ENCODE measurements at places on chromosomes 7 and 10.

DNA sequence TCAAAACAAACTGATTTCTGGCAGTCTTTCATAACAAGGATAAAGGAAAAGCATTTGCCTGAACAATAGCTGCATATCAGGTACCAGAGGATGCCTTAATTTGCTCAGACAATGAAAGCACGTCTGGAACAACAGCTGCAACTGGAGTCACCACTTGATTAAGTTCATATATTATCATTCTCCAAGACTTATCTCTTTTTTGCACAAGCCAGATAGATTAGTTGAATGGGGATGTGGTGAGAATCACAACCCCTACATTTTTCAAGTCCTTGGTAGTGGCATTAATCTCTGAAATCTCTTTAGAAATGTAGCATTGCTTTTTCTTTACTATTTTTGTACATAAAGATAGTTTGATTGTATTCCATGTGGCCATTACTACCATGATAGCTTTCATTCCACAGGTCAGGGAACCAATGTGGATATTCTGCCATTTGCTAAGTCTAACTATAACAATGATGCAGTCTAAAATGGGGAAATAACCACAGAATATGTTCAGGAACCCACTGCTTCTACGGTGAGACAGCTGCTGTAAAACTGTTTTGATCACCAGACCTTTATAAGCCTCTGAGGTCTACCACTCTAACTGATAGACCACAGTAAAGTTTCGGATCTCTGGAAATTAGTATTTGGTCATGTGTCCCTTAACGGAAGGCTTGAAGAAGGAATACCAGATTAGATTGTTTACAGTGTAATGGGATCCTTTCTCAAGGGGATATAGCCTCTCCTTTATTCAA lies 1176.2 kb downstream of the DNAJB9 start:
- DNase-seq, result no peak

DNA sequence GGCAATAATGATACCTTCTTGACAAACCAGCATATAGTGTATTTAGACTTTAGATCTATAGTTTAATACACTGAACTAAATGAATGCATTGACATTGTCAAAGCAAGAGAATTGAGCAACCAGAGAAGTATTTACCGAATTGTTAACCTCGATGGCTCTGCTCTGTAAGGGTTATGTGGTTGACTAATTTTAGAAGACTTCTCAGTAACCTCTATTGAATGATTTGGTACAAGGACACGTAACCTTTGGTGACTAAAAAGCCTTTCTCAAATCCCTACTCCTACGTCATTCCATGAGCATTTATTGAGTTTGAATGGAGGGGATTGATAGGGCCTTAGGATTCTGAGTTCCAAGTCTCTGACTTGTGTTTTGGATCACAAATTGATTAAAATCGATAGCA lies 67.6 kb downstream of the MDFIC start:
- no peak for DNase-seq

DNA sequence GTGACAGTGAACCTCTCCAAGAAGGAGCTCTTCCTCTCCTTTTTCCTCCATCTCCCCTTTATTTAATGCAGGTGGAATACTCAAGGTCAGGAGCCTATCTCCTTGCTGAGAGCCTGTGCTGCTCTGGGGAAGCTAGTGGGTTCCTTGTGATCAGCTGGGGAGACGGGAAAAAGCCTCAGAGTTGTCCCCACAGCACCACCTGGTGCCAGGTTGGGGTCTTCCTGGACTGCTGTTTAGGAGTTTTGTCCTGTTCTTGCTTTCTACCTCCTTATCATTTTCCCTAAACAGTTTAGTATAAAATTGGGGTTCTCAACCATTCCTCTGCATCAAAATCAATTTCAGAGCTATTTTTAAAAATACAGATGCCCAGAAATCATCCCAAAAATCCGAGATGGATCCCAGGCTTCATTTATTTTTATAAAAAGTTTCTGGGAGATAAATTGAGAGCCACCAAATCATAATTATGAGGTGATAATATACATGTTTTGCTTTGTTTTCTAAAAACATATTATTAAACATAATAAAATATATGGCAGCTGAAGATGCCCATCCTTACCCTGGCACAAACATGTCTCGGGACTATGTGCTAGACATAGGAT lies 44.3 kb downstream of the MACC1 start:
- no peak for DNase-seq

- DNase-seq, result no peak
Measured at GRCh38 chr10:112246-112645, 23.0 kb upstream of the ZMYND11 start.

DNA sequence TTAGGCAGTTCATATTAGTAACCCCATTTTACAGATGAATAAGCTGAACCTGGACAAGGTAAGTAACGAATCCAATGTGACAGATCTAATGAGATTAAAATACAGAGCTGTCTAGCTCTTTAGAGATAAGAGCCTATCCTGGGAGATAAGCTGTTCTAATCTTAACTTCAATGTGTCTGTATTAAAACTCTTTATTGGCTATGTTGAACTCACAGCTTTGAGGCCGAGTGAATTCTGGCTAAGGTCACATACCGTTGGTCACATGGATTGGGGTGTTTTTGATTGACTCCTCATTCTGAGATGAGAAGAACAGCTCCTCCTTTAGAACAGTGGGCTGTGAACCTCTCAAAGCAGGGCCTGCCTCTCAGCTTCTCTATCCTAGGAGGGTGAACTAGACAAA lies 113.4 kb upstream of the EEPD1 start:
- no peak for DNase-seq

DNA sequence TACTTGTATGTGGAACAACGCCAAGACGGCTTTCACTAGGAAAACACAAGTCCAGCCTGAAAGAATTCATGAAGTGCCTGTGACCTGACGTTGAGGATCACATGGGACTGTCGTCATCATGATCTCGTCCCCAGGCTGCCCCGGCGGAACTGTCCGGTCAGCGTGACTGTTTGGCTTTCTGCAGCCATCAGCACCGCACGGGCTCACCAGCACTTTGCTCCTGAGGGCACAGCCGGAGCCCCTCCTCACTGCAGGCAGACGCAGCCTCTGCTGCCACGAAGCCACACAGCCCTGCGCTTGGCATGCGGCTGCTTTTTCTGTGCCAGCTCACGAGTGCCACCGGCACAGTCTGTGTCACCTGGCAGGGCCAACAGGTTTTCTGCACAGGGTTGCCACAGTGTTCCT lies 9.4 kb upstream of the GET4 start:
- no peak for DNase-seq

- DNase-seq, result no peak
Measured at GRCh38 chr7:36949711-36950600, 225.7 kb upstream of the AOAH start.

DNA sequence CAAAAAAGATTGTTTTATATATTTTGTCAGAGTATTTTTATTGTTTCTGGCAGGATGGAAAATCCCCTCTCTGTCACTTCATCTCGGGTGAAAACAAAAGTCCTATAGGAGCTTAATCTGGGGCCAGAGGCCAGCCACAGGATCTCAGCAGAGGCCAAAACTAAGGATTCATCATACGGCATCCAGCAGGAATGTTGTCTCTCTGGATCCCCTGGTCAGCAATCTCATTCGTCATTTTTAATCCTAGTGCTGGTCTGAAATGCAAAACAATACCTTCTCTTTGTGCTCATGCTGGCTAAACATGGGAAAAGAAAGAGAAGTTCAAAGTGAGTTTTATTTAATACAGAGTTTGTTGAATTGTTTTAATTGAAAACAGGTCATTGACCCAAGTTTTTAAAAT lies 482.5 kb upstream of the AUTS2 start:
- DNase-seq, result no peak

DNA sequence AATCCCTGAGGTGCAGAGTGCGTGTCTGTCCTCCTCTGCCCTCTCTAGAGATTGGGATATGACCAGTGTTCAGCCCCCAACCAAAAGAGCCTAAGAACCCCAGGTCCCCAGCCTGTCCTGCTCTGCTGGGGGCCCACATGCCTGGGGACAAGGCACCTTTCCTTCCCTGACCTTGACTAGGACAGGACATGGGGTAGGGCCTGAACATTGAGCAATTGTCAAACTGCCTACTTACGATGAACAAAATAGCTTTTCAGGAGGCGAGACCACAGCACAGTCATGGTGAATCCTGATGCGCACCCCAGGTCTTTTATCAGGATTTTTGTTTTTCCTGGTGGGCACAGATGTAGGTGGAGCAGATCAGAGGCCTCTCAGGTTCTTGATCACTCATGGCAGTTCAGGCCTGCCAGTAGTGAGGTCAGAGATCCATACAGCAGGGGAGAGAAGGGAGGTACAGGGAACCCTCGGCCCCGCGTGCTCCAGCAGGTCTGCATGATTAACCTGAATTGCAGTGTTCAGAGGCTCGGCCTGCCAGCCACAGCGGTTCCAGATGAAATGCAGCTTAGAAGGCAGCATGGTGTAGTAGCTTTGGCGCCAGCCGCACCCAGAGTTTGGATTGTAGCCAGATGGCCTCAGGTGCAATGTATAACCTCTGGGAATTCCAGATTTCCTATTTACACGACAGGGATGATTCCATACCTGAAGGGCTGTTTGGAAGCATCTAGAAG lies 191.3 kb downstream of the CUX1 start:
- no peak for DNase-seq

DNA sequence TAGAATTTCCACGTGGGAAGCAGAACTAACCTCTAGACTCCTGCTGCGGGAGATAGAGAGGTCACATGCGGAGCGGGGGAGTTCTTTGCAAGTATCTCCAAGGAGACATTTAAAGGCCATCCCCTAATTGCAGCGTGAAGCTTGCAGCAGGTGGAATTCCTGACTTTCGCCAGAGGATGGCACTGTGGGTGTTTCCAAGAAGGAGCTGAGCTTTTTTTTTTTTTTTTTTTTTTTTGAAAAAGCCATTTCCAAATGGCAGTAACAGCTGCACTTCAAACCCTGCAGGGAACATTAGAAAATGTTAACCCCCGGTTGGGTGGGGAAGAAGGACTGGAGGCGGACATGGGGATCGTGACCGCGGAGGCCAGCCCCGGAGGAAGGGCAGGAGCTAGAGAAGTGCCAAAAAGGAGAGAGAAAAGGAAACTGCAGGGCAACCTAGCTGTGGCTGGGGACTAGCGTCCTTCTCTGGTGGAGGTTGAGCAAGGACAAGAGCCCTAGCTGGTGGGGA lies 487.7 kb downstream of the TYW1 start:
- DNase-seq, result no peak

DNA sequence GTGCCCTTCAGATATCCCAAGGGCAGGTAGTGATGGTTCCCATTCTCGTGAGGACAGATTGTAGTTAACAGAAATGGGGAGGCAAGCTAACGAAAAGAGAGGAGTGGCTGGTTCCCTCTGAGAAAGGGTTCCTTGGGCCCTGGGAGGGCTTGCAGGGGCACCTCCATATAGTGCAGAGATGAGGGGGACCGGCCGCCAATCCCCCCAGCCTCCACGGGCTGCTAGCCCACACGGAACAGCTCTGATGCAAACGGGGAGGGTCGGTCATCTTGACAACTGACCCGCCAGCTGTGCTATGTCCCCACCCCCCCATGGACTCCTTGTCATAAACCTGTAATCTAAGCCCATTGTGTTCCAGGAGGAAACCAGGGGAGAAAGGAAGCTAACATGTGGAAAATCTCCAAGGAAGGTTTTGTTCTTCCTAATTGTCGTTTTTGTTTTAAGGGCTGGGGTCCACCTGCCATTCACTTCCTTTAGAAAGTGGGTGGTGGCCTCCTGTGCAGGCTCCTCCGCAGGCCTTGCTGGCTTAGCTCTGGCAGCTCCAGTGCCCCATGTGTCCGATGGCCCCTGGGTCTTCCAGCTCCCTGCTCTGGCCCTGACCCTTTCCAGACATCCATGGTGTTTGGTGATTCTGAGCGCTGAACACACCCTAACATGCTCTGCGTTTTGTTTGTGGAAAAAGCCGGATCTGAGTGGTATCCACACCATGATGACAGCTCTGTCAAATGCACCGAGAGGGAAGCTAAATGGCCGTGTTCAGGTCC lies 15.9 kb downstream of the ADCY1 start:
- DNase-seq, result no peak

- DNase-seq, result no peak
Measured at GRCh38 chr10:84195044-84195830, 900 bp downstream of the CDHR1 start.

- no peak for DNase-seq
Measured at GRCh38 chr7:81140775-81141174, 221.9 kb upstream of the SEMA3C start.

DNA sequence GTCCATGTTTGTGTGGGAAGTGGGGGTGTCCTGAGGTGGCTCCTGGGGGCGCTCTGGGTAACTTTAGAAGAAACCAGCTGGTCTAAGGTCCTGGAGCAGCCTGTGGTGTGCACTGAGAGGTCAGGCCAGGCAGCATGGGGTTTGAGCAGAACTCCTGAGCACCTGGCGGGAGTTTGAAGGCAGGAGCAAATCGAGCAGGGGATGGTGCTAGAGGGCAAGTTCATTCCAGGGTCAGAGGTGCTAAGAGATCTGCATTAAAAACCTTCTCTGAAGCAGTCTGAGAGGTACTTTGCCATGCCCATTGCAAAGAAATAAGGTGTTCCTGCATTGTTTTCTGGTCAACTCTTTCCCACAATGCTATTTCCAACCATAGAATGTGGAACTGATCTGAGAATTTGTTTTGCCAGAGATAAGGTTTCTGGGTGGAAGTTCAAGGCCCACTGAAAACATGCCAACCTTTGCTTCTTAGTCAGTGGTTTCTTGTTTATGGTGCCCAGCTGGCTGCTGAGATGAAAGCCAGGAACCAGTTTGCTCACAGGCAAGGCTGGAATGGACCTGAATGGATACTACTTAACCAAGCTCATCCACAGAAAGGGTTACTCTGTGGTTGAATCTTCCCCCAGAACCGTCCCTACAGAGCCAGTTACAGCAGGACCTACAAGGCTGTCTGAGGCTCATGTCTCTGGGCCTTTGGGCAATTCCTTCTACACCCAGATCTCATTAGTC lies 136.3 kb upstream of the TMEM72 start:
- DNase-seq, result no peak

DNA sequence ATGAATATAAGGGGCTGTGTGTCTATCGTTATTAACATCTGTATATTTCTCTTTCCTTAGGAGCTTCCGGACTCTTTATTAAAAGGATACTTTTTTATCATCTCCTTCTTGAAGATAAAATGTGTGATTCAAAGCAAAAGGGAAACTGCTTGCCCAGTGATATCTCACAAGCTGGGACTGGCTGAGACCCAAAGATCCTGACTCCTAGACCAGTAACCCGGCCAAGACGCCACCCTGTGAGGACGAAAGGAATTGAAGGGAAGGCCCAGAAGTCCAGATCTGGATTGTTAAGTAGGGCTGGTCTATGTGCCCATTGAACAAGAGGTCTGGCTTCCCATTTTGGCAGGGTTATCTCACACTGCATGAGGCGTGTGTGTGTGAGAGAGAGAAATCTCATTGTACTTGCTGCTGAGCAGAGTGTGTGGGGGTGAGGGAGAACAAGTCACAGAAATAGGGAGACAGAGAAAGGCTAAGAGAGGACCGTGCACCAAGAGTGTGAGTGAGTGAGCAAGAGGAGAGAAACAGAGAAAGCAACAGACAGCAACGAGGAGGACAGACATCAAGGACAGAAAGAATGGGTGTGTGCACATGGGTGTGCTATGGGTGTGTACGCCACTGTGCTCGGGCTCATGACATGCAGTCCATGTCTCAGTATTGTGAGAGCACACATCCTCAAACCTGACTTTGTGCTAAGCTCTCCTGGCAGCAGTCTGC lies 75.4 kb downstream of the PLXNA4 start:
- DNase-seq, result no peak

- DNase-seq, result no peak
Measured at GRCh38 chr7:49229246-49229645, 304.9 kb downstream of the CDC14C start.

- DNase-seq, result no peak
Measured at GRCh38 chr10:7084280-7085005, 326.4 kb downstream of the SFMBT2 start.

Data from CD4-positive, alpha-beta T cell treated with Interleukin-2 at 100 ng/mL for 4 hours (primary cell).